ENCODE measurements at places on chromosomes 7 and 10.

- DNase-seq, result no peak
Measured at GRCh38 chr7:149879271-149879743, 5.5 kb downstream of the ATP6V0E2 start.

GRCh38 chr10:14074062-14074884 lies 256.5 kb downstream of the FRMD4A start:
- DNase-seq, result no peak

- DNase-seq, result no peak
Measured at GRCh38 chr10:76265441-76266113, 834.2 kb downstream of the LRMDA start.

DNA sequence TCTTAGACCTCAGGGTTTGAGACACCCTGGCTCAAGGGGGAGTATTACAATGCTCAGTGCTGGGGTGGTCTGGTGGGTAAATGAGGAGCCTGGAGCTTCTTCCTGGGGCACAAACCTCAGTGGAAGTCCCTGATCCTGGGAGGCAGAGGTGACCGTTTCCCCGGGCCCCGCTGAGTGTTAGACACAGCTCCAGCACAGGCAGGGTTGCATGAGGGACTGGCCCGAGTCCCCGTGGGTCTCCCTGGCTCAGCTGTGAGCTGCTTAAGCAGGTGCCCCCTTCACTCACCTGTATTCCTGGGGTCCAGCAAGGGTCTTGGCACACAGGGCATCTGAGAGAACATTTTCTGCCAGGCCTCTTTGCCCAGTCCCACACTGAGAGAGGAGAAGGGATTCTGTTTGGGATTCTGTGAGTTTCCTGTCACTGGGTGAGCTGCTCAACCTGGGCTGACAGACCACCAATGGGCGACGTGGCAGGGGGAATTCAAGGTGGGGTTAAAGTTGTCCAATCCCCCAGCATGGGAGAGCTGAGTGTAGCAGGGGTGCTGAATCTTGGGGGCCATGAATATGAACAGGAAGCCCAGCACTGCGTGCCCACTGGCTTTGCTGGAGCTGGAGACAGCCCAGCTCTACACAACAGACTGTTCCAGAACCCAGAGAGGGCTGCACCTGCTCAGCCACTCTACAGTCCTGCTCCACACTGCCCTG lies 29.9 kb downstream of the DDIT4 start:
- no peak for DNase-seq

DNA sequence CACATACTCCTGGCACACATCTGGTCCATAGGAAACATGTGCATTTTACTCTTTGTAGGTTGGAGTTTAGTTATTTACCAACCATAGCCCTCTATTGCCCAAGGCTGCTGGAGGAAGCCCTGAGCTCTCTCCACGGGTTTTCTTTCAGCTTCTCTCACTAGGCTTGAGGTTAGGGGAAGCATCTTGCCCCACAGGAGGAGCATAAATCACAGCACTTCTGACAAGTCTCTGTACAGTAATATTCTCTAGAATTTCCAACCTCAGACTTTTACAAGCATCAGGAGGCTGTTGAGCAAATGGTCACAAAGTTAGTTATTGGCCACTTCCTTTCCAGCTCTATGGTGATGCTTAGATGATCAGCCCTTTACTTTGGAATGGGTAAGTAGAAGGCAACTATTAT lies 122.9 kb upstream of the GLI3 start:
- DNase-seq, result no peak

DNA sequence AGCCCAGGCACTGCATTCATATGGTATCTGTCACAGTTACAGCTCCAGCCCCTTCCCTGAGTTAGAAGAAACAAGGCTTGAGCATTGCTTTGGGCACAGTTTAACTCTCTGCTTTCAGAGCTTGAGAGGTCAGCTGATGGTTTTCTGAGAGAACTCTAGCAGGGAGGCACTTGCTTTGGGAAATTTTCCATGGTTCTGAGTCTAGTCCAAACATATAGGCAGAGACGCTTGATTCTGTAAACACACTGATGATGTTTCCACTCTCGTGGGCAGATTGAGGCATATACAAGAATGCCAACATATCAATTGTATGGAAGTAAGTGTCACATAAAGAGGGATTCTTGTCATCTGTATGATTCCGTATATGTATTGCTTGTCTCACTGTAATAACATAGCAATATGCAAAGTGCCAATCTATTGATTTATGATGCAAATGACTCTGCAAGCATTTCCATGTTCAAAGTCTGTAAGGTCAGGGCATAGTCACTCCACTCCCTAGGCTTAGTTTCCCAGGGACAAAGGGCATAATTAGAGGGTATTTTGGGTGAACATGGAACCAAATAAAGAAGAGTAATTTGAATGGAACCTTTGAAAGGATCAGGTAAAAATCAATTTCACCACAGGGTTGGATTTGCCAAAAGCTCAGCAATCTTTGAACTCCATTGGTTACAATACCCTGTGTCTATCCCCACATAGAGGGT lies 239.0 kb downstream of the INHBA start:
- DNase-seq, result no peak

- no peak for DNase-seq
Measured at GRCh38 chr10:404346-404745, 269.1 kb downstream of the ZMYND11 start.

DNA sequence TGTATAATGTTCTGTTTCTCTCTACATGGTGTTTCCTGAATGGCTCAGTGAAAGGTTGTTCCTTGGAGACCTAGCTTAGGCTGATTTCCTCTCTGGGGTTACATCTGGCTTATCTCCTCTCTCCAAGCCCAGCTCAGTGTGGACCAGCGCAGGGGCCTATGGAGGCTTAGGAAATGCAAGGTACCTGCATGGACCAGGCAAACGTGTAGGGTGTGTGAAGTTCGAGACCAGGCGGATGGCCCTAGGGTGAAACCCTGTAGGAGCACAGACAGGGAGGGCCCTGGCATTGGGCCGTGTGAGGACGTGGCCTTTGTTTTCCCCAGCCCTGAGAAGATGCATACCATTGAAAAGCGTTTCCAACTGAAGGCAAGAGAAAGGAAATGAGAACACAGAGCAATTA lies 59.0 kb downstream of the DOCK1 start:
- DNase-seq, result no peak

DNA sequence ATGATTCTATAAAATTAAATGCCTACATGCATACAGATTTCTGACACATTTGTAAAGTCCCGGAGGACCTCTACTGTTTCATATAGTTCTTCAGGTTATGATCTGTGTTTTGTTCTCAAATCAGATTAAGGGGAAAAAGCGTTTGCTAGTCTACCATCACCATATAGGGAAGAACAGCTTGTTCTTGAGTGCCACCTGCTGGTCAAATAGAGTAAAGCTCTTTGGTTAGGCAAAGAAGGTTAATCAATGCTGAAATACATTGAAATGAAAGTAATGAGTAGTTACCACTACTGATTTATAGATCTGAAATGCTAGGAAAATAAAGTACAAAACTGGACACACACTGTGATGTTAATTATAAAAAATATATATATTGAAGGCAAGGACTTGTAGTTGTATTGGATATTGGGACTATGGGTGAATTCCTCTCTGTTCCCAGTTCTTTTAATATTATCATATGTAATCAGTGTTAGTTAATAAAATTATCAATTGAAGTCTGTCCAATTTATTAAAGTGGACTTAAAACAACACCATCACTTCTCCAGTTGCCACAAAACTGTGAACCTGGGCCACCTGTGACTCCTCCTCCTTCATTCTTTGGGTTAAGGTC lies 72.6 kb upstream of the PDLIM1 start:
- no peak for DNase-seq
